Mononuclear cell (primary cell): ENCODE measurements at places on chromosomes 5 and 9. TPM values are rescaled to one million over a fixed set of nuclear protein-coding genes. Genes with fewer than 3 reads are reported as not detected.

INSL4 gene
- not detected for total RNA-seq

ETF1 gene
- total RNA-seq: 189 TPM

LAMC3 gene
- total RNA-seq: 0.73 TPM

PDLIM7 gene
- 19.9 TPM for total RNA-seq

BTNL8 gene
- not detected for total RNA-seq

HEMGN gene
- total RNA-seq: 8.6 TPM
